Neural progenitor cell (in vitro differentiated cells): ENCODE measurements at places on chromosomes 7 and 10. TPM values are rescaled to one million over a fixed set of nuclear protein-coding genes. Genes with fewer than 3 reads are reported as not detected.

The PCDH15 gene
- total RNA-seq: 0.17 and 0.28 TPM in 2 replicates

The TAS2R40 gene
- not detected in 2 replicates for total RNA-seq

The SUN3 gene
- not detected in 2 replicates for total RNA-seq

The NAT16 gene
- total RNA-seq: 0.28 TPM in 1 of 2 replicates, not detected in the other

The TFEC gene
- 0.03 and 0.06 TPM in 2 replicates for total RNA-seq

The TET1 gene
- total RNA-seq: 47.9 and 67.3 TPM in 2 replicates

The TDRD1 gene
- total RNA-seq: 0.04 TPM in 1 of 2 replicates, not detected in the other

The ABCB4 gene
- 0.30 and 0.50 TPM in 2 replicates for total RNA-seq

The LDB3 gene
- total RNA-seq: 0.03 TPM in 1 of 2 replicates, not detected in the other

The AOC1 gene
- total RNA-seq: not detected in 2 replicates

The EVX1 gene
- total RNA-seq: not detected in 2 replicates

The TLX1 gene
- not detected in 2 replicates for total RNA-seq

The FAM237B gene
- not detected in 2 replicates for total RNA-seq

The KIAA1217 gene
- total RNA-seq: 13.1 and 14.6 TPM in 2 replicates

The PON1 gene
- total RNA-seq: 1.7 and 1.8 TPM in 2 replicates

The UCN3 gene
- not detected in 2 replicates for total RNA-seq

The EBF3 gene
- total RNA-seq: 0.15 and 0.40 TPM in 2 replicates

The HOXA5 gene
- total RNA-seq: not detected in 2 replicates

The FOXP2 gene
- total RNA-seq: 0.25 and 1.1 TPM in 2 replicates

The MSRB2 gene
- 15.2 and 17.2 TPM in 2 replicates for total RNA-seq

The PPP1R17 gene
- 0.09 TPM in 1 of 2 replicates, not detected in the other for total RNA-seq
